ENCODE measurements at places on chromosomes 5 and 9.
A peak's percentile ranks its signal among the peaks of the same experiment; 100 is the strongest.

- DNase-seq: no peak
Measured at GRCh38 chr9:35688558-35689541, 875 bp downstream of the TPM2 start.

DNA sequence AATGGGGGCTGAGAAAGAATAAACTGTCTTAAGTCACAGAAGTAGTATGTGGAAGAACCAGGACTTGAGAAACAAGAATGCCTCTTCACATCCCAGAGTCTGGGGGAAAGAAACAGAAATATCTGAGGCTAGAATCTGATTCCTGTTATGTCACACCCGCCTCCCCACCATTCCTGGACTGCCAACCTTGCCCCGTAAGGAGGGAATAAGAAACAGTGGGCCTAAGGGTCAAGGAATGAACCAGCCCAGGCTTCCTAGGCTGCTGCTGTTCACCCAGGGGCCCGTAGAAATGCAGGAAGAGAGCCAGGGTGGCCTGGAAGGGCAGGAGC is 4.3 kb downstream of the PCDH1 start:
- no peak for DNase-seq

GRCh38 chr9:90684736-90685135 is 42.1 kb upstream of the DIRAS2 start:
- DNase-seq: no peak

DNA sequence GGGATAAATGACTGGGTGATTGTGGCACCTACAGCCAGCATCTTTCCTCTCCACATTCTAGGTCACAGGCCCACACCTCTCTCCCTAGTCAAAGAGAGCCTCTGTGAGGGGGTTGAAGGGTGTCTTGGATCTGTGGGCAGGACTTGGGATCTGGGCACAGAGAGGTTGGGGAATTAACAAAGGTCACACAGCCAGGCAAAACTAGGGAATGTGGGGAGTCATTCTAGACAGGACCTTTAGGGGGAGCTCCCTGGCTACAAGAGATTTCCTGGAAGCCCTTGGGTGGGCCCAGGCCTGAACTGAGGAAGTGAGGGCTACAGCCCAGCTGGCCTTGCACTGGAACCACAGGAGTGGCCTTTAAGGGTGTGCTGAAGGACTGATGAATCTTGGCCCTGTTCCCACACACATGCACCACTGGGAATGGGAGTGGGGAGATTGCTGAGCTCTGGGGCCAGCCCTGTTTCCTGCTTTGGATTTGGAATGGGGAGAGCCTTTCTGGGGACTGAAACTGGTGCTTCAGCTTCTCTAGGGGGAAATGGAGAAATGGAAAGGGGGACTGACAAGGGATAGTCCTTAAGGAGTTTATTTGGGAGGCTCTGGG is 12.4 kb upstream of the CXXC5 start:
- peak; percentile 67 for DNase-seq

DNA sequence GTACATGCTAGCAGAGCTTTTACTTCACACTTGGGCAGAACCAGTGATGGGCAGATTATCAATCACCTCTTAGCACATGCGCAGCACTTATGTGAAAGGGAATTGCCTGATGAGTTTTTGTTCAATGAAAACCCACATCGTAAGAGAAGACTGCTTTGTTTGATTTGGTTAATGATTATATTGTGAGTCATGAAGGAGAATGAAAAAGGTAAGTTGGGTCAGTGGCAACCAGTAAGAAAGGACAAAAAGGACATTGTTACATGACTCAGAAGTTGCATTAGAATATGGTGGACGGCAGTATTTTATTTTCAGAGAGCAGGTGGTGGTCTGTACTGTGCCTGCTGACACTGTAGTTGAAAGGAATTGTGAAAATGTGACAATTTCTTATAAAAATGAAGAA is 127.4 kb downstream of the AOPEP start:
- DNase-seq: no peak

DNA sequence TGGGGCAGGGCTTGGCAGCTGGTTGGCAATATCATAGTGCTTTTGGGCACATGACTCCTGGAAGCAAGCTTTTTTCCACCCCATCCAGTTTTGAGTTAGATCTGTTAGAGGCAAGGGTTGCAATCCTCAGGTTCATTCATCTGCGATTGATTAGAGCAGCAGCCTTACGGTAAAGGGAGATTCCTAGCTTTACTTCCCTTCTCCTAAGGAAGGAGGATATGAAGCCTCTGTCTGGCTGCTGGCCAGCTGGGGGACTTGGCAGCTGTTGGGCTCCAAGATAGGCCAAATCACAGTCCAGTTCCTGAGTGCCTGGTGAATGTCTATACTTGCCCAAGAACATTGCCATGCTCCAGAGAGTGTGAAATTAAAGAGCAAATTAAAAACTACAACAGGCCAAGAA is 113.4 kb upstream of the CCNH start:
- peak; percentile 63 for DNase-seq

DNA sequence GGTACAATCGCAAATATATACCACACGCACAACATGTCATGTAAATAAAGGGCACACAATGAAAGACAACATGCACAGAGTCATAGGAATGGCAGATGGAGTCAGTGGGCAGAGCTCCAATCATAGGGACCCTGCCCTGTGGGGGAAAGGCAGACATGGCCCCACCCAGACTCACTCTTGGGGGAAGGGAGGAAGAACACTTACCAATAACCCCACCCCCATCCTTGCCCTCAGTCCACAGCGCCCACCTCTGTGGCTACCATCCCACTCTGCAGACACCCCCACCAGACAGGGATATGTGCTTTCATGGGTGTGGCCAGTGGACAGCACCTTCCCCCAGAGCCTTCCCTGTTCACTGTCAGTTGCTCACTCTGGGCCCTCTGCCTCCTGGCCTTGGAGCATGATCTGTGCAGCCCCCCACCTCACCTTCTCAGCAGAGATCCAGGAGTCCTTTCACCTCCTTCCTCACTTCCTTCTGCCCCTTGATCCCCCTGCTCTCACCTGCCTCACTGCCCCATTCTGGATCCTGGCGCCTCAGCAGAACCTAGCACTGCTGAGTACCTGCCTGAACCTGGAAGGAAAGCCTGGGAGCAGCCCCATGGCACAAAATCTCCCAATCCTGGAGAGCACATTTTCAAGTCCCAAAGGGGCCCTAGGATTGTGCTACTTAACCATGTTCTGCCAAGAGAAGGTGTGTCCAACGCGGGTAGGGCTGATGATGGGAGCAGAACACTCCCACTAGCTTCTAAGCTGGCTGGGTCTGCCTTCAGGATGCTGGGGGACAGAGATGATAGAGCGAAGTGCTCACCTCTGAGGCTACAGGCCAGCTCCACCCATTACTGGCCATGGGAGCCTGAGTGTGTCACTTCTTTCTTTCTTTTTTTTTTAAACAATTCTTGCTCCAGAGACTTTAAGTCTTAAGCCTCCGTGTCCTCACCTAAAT is 1.5 kb upstream of the PHF19 start:
- DNase-seq: no peak

- DNase-seq: no peak
Measured at GRCh38 chr5:83341815-83342334, 129.7 kb upstream of the VCAN start.

DNA sequence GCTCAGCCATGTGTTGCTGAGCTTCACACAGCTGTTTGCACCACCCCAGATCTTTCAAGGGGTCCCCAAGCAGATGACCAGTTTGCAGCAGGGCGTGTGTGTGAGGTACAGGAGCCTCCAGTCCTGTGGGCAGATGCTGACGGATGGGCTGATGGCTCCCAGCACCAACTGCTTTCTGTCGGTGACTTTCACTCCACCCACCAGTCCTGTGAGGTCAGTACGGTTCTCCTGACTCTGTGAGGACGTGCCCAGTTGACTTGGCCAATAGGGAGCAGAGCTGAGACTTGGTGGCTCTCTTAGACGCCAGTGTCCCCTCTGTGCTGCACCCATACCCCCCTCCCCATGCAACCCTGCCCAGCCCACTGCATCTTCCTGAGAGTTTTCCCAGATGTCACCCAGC is 19.7 kb downstream of the COL5A1 start:
- DNase-seq: no peak

DNA sequence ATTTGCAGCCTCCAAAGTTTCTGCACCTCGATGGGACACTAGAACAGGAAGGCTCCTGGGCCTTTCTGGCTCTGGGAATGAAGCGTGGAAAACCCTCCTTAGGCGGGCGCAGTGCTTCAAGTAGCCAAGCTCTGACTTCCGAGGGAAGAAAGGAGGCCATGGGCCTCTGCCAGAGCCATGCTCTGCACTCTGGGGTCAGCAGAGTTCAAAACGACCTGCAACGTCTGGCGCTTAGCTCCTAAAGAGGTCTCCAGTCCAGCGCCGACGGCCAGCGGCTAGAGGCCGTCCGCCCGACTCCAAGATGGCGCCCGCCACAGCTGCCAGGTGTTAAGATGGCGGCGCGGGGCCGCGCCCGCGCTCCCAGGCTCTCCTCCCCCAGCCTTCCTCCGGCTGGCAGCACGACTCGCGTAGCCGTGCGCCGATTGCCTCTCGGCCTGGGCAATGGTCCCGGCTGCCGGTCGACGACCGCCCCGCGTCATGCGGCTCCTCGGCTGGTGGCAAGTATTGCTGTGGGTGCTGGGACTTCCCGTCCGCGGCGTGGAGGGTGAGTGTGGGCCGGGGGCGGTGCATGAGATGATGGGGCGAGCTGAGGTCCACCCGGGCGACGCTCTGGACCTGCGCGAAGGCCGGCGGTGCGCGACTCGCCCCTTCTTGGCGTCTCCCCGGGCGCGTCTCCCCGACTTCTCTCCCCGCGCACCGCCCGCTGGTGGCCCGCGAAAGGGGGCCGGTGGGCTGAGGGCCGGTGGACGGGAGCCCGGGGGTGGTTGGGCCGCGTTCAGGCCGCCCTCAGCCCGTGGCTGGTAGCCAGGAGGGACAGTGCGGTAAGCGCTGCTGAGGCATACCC is at the start of gene TXNDC15:
TXNDC15 (plus strand) TSS at position 385 of the 844 bp plus-strand sequence; CDS start at position 442, 57 bp downstream.
- peak; percentile 96 for DNase-seq

GRCh38 chr5:173602423-173602822 is 14.0 kb downstream of the BOD1 start:
- no peak for DNase-seq

- peak; percentile 51 for DNase-seq
Measured at GRCh38 chr5:118611332-118611945, 376.9 kb downstream of the DTWD2 start.

GRCh38 chr5:112253478-112254250 is 165.4 kb downstream of the EPB41L4A start:
- no peak for DNase-seq

GRCh38 chr9:136673975-136674785 is 11.5 kb downstream of the EGFL7 start:
- no peak for DNase-seq

DNA sequence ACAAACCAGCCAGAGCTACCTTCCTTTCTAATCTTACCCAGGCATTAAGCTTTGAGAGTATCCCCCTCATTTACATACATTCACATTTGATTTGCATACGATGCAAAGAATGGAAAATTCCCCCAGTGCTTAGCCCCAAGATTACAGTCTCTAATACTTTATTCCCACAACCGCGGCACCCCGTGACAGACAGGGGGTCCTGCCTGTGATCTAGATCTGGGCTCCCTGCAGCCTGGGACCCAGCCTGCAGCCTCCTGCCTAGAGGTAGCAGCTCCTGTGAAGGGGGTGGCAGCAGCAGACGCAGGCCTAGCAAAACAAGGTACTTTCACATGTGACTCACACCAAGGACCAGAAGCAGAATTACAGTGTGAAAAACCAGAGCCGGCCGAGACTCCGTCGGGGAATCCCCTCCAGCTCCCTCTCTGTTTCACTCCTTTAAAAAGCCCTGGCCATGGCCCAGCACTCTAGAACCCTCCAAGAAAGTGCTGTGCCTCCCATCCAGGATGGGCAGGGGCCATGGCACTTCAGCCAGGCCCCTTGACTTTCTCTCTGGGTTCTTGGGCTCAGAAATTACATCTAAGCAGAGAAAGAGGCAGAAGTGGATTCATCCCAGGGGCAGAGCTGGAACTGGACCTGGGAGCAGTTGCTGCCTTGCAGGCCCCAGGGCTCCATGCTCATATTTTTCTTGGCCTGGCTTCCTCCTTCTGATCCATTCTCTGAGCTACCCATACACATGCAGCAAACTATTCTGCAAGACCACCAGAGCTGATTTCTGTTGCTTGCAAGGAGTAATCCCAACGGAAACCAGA is 14.0 kb upstream of the TCF7 start:
- DNase-seq: peak; percentile 18

- DNase-seq: no peak
Measured at GRCh38 chr5:34585601-34586104, 70.5 kb upstream of the RAI14 start.

- no peak for DNase-seq
Measured at GRCh38 chr5:139831624-139832023, 36.0 kb downstream of the PSD2 start.

GRCh38 chr5:178416919-178417318 is 173.3 kb downstream of the COL23A1 start:
- DNase-seq: no peak

- DNase-seq: no peak
Measured at GRCh38 chr5:139611703-139612584, 36.2 kb upstream of the CXXC5 start.

- DNase-seq: no peak
Measured at GRCh38 chr5:169389318-169389717, 88.4 kb upstream of the SLIT3 start.

DNA sequence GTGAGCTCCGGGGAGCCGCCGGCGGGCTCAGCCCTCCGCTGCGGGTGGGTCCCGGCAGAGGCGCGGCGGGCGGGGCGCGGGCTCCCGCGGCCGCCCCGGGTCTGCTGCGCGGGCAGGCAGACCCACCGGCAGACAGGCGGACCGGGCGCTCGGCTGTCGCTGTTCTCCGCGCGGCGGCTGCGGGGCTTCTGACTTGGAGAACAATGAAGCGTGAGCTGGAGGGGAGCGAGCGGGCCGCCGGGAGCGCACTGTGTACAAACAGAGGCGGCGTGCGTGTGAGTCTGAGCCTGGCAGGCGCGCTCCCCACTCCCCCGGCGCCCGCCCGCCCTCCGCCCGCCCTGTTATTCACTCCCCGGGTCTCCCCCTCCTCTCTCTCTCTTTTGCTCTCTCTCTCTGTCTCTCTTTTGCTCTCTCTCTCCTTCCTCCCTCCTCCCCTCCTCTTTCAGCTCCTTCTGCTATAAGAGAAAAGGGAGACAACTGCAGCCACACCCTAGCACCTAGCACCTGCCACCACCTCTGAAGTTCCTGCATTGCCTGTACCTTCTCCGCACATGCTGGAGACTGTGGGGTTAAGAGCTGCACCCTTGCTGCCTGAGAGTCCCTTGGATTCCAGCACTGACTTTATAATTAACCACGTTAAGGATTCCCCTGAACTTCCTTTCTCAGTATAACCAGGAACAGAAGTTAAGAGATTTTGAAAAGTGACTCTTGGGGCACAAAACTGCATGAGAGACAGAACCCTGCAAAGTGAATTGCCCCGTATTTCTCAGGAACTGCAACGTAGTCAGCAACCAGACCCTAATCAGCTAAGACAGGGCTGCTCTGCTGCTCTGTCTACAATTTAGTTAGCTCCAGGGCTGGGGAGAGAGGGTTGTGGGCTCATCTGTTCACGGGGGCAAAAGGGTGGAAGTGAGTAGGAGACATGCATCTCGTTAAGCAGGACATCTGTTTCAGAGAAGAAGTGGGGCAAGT is at the start of gene EDIL3:
EDIL3 (minus strand) TSS at position 277 of the 972 bp plus-strand sequence. CDS start 506 bp downstream, outside the sequence.
- DNase-seq: peak; percentile 91

- no peak for DNase-seq
Measured at GRCh38 chr5:172906436-172906835, 52.8 kb upstream of the RPL26L1 start.

- no peak for DNase-seq
Measured at GRCh38 chr5:120927950-120928530, 463.9 kb downstream of the PRR16 start.

- no peak for DNase-seq
Measured at GRCh38 chr5:68369023-68369359, 153.4 kb downstream of the PIK3R1 start.

- DNase-seq: no peak
Measured at GRCh38 chr9:85046475-85046874, 376.9 kb downstream of the NTRK2 start.

GRCh38 chr5:156273325-156273724 is 53.6 kb upstream of the SGCD start:
- DNase-seq: no peak

GRCh38 chr9:87099407-87099806 is 152.1 kb upstream of the GAS1 start:
- no peak for DNase-seq
